Omental fat pad (tissue), 4 donors: ENCODE measurements at places on chromosomes 5 and 9. TPM values are rescaled to one million over a fixed set of nuclear protein-coding genes. Genes with fewer than 3 reads are reported as not detected.

Gene CFAP157
- 0.24 TPM for total RNA-seq

Gene HRH2
- 13.6 TPM for total RNA-seq

Gene NR6A1
- total RNA-seq: 0.95 TPM

Gene TMEM215
- not detected for total RNA-seq

Gene BRIX1
- 23.8 TPM for total RNA-seq
